ENCODE measurements at places on chromosomes 2 and 18. TPM values are rescaled to one million over a fixed set of nuclear protein-coding genes. Genes with fewer than 3 reads are reported as not detected.

Gene SERPINB13
- total RNA-seq: not detected

Gene SPHKAP
- 100 TPM for total RNA-seq

Gene CD8B2
- not detected for total RNA-seq

Gene CCDC141
- total RNA-seq: 208 TPM

Gene FER1L5
- total RNA-seq: 0.05 TPM

Gene CCDC178
- total RNA-seq: 0.27 TPM

Gene ZC3H15
- total RNA-seq: 30.5 TPM

Gene DLGAP1
- total RNA-seq: 0.05 TPM

Gene ERFE
- 0.44 TPM for total RNA-seq

Gene MC5R
- total RNA-seq: not detected

Gene IL1RL1
- 1.1 TPM for total RNA-seq

Gene XDH
- 0.05 TPM for total RNA-seq

Gene TGFA
- total RNA-seq: 1.1 TPM

Gene KCNG2
- total RNA-seq: not detected

Gene RAD51AP2
- 0.14 TPM for total RNA-seq

Gene TTC39C
- total RNA-seq: 4.6 TPM

Gene POTEI
- not detected for total RNA-seq

Gene ADRA2B
- total RNA-seq: 2.9 TPM

Gene C2orf68
- 25.1 TPM for total RNA-seq

Gene CYP1B1
- 17.7 TPM for total RNA-seq

Gene OSBPL6
- total RNA-seq: 6.4 TPM

Gene LRP1B
- 0.08 TPM for total RNA-seq

Gene ASPRV1
- 0.63 TPM for total RNA-seq

Gene USP34
- 50.0 TPM for total RNA-seq

Gene BMP10
- 0.19 TPM for total RNA-seq

Gene SH3RF3
- total RNA-seq: 7.9 TPM

Gene CCL20
- total RNA-seq: not detected

Gene MSH2
- 14.8 TPM for total RNA-seq

Gene IL18R1
- total RNA-seq: 1.8 TPM

Gene PCARE
- 0.74 TPM for total RNA-seq

Gene ABCB11
- total RNA-seq: 0.05 TPM

Gene MYO5B
- total RNA-seq: 0.44 TPM

Gene PARD6G
- 2.0 TPM for total RNA-seq

Gene ZNF521
- 10.3 TPM for total RNA-seq

Gene ADGRF3
- not detected for total RNA-seq

Gene SLC9A4
- not detected for total RNA-seq

Gene CNGA3
- total RNA-seq: not detected

Gene SERPINB11
- not detected for total RNA-seq

Gene ZAP70
- 0.55 TPM for total RNA-seq

Gene HAAO
- total RNA-seq: 2.3 TPM

Gene DLX2
- total RNA-seq: not detected

Gene RGPD3
- not detected for total RNA-seq

Gene DES
- total RNA-seq: 15,954 TPM

Gene CREG2
- not detected for total RNA-seq

Gene SS18
- total RNA-seq: 31.0 TPM

Gene OR6B2
- not detected for total RNA-seq

Gene HSBP1L1
- total RNA-seq: 12.2 TPM

Gene DQX1
- 0.11 TPM for total RNA-seq

Gene C1QL2
- not detected for total RNA-seq

Gene IL1RL2
- 0.30 TPM for total RNA-seq

Gene AGAP1
- 18.1 TPM for total RNA-seq
